ENCODE measurements at places on chromosomes 5 and 9.

GRCh38 chr5:136522217-136522956 is 157.0 kb upstream of the TRPC7 start:
- DNase-seq: no peak

DNA sequence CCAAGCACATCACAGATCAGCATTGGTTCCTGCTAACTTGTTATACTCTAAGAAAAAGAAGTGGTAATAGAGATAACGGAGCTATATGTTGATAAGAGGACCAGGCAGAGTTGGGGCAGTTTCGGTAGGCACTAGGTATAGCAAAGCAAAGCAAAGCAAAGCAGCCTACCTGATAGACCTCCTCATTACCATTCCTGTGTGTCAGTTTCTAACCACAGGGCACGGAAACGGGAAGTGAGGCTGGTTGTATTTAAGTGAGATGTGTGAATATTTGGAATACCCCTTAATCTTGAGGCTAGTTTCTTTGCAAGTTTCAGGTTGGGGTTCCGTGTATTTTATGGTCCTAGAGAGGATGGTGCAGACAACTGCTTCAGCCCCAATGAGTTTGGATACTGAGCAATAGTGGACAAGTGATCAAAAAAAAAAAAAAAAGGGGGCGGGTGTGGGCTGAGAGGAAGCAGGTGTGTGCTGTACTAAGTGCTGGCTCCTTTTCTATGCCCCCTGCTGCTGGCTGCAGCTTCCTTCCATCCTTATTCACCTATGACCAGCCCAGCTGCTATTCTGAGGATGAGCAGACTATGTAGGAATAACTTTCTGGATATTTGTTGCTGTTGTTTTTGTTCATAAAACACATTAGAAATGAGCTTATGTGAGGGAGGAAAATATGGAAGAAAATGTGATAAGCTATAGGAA is 183.3 kb downstream of the SH3GL2 start:
- DNase-seq: no peak

GRCh38 chr9:112028242-112029221 is 131.9 kb downstream of the UGCG start:
- DNase-seq: no peak

GRCh38 chr9:131076347-131077195 is 19.8 kb upstream of the AIF1L start:
- no peak for DNase-seq

DNA sequence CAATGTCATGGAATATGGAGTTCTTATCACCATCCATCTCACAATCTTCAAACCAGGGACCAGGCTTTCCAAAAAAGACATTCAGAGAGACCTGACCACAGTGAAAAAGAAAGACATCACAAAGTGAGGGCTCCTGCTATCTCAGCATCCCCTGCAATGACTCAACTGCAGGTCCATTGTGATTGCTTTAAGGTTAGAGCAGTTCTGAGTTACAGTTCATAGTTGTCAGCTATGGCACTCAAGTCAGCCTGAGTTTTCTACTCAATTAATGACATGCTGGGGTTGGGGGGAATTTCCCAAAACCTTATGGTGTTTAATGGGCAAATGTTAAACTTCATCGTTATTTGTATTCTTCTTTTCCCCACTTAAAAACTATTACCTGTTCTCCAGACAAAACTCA is 58.9 kb downstream of the CEMIP2 start:
- DNase-seq: no peak

GRCh38 chr5:60184606-60185005 is 291.1 kb upstream of the PDE4D start:
- DNase-seq: no peak

DNA sequence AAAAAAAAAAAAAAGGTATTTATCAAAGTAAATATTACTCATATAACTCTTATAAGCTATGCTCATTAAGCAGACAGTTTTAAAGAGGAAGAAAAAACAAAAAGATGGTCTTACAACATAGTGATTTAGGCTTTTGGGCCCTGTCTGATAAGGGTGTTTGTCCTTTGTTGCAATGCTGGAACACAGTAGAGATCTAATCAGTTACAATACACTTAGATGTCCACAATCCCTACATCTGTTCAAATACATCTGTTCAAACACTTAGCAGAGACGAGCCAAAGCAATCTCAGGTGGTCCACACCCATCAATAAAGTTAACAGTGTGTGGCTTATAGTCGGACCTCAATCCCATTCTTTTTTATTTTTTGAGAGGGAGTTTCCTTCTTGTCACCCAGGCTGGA is 11.0 kb downstream of the PRXL2C start:
- no peak for DNase-seq

DNA sequence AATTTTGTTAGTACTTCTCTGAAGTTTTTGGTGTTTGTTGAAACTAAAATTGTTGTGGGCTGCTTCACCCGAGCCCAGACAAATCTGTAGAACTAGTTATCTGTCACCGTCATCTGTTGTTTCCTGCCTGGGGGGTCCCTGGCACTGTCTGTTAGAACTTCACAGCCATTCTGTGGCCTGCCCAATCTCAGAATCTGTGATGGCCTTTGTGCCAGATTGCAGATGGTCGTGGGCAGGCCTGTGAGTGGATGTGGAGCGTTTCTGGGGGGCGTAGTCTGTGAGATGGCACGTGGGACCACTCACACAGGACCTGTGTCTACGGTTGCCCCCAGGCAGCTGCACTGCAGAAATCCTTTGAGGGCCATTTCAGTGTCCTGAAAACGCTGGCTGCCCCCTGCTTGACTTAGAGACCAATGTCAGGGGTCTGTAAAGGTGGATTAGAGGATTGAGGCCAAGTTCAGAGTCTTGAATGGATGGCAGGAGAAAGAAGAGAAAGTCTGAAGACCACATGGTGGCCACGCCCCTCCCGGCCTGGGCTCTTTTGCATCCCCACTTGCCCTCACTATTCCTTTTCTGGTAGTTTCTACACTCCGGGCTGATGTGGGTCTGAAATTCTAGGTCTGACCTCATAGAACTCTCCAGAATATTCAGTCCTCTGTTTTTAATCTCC is 38.3 kb downstream of the TRIO start:
- DNase-seq: no peak

DNA sequence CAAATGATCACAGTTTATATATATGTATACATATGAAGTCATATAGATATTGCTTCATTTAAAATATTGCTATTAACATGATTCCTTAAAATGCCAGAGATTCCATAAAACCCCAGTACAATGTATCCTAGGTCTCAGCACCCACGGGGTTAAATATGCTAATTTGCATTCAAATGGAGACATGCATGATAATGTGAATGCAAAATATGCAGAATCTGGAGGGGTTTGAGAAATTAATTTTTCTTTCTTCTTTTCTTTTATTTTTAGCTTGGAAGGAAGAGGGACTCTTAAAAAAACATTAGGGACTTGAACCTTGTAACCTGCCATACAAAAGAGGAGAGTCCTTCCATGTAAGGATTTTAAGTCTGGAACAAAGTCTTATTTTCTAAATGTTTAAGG is 211.9 kb downstream of the MEF2C start:
- DNase-seq: no peak

Measured in cerebellar nuclear complex (tissue), 1 donor.